Hematopoietic multipotent progenitor cell treated with erythropoietin and hydrocortisone succinate and interleukin-3 and kit ligand, for 4 days (in vitro differentiated cells): ENCODE measurements at places on chromosomes 2 and 18.
A peak's percentile ranks its signal among the peaks of the same experiment; 100 is the strongest.

DNA sequence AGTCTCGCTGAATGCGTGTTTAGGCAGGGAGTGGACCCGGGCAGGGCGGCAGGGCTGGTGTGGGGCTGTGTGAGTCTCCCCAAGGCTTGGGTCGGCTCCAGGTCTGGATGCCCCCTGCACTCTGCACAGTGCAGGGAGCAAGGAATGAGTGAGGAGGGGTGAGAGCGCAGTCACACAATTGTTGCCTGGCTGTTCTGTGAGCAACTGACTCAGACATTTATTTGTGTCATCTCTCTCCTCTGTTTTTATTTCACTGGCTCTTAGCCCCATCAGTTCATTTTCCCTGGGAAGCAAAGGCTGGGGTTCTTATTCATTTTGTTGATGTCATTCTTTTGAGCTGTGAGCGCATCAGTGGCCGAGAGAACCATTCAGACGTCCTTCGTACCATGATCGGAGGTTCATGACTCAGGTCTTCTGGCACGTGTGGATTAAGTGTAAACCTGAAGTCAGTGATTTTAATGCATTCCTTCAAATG is 61.1 kb downstream of the GATA6 start:
- DNase-seq = no peak

- no peak for DNase-seq
Observed at GRCh38 chr2:154720651-154721050, 22.2 kb downstream of the KCNJ3 start.

DNA sequence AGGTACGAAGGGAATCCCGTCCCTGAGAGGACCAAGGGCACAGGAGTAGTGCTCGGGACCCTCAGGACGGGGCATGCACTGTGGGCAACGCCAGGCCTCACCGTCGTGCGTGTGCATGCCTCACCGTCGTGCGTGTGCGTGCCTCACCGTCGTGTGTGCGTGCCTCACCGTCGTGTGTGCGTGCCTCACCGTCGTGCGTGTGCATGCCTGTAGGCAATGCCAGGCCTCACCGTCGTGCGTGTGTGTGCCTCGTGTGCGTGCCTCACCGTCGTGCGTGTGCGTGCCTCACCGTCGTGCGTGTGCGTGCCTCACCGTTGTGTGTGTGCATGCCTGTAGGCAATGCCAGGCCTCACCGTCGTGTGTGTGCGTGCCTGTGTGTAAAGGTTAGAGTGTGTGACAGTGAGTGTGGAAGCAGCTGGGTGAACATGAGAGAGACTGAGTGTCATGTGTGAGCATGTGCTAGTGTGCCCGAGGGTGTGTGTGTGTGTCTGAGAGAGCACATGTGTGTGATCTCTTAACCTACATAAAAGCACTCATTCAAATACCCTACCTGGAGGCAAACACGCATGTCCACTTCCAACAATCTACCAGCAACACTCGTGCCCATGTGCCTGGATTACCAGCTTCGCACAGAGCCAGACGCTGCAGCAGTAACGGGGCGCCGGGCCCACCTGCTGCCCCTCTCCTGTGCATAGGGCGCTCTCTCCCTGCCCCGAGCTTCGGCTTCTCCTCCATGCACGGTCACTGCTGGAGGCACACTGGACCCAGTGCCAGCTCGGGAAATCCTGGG is 36.3 kb downstream of the ZNF516 start:
- no peak for DNase-seq

DNA sequence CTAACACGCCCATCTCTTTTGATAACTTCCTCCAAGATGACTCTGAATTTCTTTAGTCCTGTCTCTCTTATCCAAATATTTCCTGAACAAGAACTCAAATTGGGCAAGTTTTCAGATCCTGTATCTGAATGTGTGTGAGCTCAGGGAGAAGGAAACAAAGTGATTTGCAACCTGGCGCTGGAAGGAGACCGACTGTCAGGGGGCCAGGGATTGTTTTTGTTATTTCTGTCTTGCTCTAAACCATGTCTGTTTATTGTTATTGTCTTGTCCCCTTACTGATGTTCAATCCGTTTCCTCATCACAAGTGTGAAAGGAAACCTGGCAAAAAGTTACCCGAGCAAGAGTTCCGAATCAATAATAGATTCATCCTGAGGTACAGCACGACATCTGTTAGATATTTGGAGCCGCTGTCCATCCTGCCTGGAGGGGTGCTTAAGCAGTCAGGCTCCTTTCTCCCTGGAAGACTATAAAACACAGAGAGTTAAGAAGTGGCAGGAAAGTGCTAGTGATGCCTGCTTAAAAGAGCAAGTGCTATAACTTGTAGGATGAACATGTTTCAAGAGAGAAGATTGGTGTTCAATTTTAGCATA is 132.5 kb upstream of the OSR1 start:
- DNase-seq = no peak

DNA sequence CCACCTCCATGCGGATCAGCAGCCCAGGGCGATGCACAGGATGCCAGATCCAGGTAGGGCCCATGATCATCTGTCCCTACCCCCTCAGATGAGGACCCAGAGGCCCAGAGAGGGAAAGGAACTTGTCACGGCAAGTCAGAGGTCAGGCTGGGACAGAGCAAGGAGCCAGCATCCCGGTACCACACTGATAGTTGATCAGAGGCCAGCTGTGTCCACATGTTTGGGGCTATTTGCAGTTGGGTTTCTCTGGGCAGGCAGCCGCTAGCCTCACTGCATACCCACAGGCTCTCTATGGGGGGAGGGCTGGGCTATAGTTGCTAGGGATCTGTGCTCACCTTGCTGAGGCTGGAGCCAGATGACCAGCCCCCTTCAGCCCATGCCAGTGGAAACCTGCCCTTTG is 9.6 kb downstream of the GAREM2 start:
- DNase-seq = no peak

GRCh38 chr18:13294309-13294708 is 75.7 kb downstream of the LDLRAD4 start:
- DNase-seq = no peak

DNA sequence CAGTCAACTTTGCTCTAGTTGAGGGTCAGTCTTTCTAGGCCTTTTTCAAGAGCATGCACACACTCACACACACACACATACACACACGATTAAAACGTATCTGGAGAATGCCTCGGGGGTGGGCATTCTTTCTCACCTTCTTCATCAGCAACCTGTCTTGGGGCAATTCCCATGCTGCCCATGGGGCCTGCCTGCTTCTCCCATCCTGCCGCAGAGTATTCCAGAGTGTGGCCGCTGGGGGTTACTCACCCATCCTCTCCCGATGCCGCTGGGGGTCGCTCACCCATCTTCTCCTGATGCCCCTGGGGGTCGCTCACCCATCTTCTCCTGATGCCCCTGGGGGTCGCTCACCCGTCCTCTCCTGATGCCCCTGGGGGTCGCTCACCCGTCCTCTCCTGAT is 10.8 kb upstream of the ALLC start:
- DNase-seq = no peak

DNA sequence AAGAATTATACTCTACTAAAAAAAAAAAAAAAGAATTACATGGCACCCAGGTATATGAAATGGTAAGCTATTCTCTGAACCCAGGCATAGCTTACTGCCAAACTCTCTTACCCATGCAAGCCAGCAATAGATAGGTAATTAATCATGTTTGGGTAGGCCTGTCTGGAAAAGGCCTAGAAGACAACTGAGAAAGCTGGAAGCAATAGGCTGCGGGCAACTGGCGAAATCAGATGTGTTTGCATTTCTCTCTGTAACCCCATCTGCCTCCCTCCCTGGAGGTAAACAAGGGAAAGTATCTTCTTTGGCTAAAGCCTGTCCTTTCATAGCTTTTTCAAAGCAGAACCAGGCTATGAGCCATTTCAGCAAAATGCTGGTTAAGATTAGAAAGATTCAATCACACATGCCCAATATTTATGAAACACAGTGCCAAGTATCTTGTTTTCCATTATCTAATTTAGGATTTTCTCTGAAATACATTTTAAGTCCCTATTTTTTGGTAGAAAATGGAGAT is 934.8 kb upstream of the DDX18 start:
- no peak for DNase-seq

DNA sequence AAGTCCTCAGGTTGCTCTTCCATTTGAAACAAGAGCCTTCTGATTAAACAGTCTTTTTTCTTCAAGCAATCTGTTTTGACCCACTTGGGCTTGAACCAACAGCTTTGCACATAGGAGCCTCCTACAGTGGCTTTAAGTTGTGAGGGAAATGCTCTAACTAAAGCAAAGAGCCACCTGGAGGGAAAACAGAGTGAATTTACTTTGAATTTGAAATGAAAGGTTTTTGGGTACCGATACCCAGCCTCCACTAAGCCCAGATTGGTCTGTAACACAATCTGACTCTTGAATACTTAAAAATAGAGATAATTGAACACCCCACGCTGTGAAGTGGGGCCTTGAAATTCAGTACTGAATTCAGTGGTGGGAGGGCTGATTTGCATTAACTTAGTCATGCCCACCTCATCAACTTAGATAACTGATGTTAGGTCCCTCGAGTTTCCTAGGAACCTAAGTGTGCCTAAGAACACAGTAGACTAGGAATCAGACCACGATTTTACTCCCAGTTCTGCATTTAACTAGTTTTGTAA is 56.3 kb upstream of the ACVR1C start:
- DNase-seq = no peak

DNA sequence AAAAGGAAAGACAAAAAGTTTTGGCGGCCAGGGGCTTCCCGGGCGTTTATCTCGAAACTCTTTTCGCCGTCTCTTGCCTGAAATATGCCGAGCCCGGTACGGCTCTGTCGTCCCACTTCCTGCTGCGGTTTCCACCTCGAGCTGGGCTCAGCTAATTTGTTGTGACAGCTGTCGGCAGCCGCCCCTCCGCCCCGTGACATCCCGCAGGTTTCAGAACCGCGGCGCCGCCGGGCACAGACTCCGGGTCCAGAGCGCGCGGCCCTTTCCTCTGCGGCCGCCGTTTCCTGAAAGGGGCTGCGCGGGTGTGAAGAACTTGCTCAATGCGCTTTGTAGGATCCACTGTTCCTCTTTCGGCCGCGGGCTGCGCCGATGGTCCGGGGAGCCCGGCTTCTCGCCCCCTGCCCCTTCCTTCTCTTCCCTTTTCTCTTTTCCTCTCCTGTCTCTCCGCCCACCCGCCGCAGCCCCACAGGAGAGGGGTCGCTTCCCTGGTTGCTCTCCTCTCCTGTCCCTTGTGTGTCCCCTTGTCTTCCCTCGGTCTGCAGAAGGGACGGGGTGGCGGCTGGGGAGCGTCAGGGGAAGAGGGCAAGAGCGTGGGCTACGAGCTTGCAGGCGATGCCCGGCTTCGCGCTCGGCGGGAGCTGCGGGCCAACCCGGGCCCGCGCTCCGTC is 648 bp downstream of the ARID5A start:
- DNase-seq = peak; percentile 92

- peak; percentile 79 for DNase-seq
Observed at GRCh38 chr2:177772529-177772928, 300.0 kb downstream of the PDE11A start.

DNA sequence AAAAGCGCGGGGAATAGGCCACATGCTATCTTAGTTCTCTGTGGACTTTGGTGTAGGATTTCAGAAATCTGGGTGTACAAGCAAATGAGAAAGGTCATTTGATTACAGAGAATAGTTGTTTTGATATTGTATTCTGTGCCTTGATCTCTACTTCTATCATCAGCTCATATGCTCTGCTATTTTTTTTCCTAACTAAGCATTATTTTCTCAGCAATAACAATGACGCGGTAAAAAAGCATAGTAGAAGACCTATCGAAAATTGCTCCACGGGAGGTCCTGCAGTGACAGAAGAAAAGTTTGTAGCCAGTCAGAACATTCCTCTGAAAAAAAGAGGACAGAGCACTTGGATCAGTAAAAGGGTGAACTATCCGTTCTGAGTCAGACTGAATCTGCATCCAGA is 2.8 kb upstream of the SETBP1 start:
- DNase-seq = no peak

DNA sequence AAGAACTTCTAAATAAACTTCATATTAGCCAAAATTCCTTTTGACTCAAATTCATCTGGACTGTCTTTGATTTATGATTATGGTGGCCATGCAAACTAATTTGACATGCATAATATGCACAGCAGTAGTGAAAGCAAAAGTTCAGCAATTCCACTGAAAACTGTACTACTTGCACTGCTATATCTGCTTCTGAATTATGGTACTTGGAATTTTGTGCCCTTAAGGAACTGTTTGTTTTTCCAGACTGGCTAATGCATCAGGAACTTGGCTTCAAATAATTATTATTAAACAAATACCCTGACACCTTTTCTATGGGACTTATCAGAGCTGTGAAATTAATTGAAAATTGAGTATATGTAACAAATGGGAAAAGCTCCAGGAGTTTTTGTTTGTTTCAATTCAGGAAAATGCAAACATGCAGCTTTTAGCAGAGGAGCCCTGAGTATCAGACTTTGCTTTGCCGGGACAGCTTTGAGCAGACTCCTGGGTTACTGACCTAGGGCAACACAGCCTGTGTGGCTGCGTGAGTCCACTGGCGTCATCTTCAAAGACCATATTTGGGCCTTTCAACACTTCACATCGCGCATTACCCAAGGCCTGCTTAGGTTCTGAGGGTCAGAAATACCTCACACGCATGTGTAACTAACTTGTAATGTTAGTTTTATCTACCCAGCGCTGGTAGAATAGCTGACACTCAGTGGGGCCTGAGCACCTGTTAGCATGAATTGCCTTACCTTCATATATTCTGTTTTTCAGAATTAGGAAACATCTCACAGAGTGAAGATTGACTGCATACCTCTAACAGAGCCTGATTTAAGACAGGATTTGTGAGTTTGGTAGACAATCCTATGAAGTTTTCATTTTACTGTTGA is 35.4 kb downstream of the CFAP221 start:
- no peak for DNase-seq

DNA sequence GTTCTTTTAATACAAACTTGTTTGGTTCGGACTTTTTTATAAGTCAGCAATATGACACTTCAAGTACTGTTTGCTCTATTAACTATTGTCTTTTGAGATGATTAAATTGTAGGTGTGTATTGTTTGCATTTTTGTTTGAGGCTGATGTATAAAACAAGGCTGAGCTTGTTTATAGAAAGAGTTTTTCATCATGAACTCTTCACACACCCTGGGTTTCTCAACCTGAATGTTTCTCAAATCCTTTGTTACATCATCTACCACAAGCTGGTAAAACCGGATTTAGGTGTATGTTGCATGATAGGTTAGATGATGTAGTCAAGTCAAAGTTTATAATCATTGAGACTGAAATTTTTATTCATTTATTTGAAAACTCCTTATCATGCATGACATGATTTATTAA is 335.2 kb upstream of the LRATD1 start:
- no peak for DNase-seq

- no peak for DNase-seq
Observed at GRCh38 chr2:60811491-60812375, 55.7 kb downstream of the PAPOLG start.

- DNase-seq = no peak
Observed at GRCh38 chr2:206736935-206737334, 18.7 kb upstream of the DYTN start.

GRCh38 chr2:43219383-43220228 is 6.8 kb downstream of the ZFP36L2 start:
- DNase-seq = peak; percentile 97

GRCh38 chr18:11994703-11995444 is 13.6 kb downstream of the IMPA2 start:
- DNase-seq = no peak

- DNase-seq = no peak
Observed at GRCh38 chr2:114717049-114717448, 274.6 kb downstream of the DPP10 start.
